Kidney (tissue), 22 donors: ENCODE measurements at places on chromosomes 3 and 15. TPM values are rescaled to one million over a fixed set of nuclear protein-coding genes. Genes with fewer than 3 reads are reported as not detected.

- no peak for DNase-seq
Measured at GRCh38 chr15:88998980-88999713, 86.0 kb upstream of the MFGE8 start.

DNA sequence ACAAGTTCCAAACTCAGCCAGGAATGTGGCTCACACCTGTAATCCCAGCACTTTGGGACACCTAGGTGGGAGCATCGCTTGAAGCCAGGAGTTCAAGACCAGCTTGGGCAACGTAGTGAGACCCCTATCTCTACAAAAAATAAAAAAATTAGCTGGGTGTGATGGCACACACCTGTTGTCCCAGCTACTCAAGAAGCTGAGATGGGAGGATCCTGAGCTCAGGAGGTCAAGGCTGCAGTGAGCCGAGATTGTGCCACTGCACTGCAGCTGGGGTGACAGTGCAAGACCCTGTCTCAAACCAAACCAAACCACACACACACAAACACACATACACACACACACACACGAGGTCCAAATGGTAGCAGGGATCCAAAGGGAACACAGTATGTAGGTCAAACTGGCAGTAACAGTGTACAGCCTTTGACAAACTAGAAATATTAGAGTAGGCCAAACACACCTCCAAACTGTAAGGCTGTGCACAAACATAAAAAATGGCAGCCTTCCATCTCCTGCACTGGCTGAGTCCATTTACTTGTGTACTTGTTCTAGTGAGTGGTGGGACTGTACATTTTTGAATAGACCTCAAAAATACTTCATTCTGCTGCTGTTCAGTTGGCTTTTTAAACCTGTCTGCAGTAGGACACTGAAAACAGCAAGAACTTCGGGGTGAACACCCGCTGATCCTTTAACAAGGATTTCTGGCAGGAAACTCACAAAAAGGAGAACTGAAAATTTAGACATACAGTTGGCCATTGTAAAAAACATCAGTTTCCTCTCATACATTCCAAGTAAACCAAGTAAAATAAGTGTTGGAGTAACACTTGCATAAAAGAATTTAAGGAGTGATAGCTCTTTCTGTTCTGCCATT, 33.6 kb downstream of the INTS14 start:
- DNase-seq, result no peak

DNA sequence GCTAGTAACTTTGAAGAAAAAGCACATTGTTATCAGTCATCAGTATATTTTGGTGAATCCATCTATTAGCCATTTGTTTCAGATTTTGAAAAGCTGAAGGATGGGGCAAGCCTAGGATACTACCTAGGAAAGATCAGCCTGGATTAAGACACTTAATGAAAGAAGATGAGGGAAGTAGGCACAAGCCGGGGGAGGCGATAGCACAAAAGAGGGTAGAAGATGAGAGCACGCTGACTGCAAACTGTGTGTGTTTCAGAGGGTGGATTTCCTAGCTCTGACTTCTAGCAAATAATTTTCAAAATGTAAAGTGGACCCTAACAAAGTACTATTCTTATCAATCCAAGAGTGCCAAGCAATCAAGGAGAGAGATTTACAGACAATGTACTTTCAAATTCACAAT, 22.2 kb upstream of the SOX2 start:
- DNase-seq, result no peak

Gene DCLK3
- total RNA-seq, result not detected
